Adrenal gland (tissue), 19 donors: ENCODE measurements at places on chromosomes 6 and 20. TPM values are rescaled to one million over a fixed set of nuclear protein-coding genes. Genes with fewer than 3 reads are reported as not detected.
A peak's percentile ranks its signal among the peaks of the same experiment; 100 is the strongest.

- DNase-seq: no peak
Measured at GRCh38 chr6:80250391-80250997, 144.0 kb downstream of the BCKDHB start.

DNA sequence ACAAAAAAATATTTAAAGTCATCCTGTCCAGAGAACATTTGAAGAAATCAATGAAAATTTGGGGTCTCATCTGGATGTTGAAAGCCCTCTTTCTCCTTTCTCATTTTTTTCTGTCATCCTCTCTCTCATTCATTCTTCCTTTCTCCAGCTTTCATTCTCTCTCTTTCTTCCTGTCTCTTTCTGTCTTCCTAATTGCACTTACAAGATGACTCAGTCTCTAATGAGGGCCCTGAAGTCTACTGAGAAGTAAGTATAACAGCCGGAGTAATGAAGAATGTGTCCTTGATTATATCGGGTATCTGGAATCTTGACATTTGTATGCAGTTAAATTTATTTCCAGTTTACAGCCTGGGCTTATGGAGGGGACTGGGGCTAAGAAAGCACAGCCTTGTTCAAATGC, 232.2 kb upstream of the SULF2 start:
- no peak for DNase-seq

GRCh38 chr20:37506152-37506725, 14.8 kb upstream of the NNAT start:
- no peak for DNase-seq

DNA sequence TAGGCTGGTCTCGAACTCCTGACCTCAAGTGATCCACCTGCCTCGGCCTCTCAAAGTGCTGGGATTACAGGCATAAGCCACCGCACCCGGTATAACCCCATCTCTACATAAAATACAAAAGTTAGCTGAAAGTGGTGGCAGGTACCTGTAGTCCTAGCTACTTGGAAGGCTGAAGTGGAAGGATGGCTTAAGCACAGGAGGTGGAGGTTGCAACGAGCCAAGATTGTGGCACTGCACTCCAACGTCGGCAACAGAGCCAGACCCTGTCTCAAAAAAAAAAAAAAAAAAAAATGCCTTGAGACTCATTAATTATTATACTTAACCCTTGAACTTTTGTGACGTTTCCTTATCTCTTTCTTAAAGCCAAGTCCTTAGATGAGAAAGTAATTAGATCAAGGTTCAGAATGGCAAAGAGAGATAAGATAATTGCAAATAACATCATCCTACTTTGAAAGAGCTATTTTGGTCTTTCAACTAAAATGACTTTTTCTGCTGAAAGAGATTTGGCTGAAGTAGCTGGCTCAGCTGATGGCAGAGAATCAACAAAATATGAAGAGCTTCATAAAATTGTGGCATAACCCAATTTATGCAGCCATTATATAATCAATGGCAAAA, 4.7 kb upstream of the SHLD1 start:
- DNase-seq: peak; percentile 60

DNA sequence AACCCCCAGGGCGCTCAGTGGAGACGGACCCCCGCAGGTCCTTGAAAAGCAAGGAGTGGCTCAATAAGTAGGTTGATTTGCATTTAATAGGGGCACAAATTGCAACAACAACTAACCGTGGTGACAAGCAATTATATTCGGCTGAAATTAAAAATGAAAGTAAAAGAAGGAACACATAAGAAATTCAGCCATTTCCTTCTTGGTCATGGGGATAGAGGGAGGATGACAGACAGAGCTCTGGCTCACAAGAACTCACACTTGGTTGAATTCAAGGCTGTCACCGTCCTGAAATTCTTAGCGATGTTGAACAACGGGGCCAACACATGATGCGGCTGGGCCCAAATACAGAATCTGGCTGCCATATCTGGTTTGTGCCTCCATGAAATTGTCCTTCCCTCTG, 129.0 kb downstream of the EDN3 start:
- DNase-seq: no peak

HM13 gene
- 241 TPM for polyA plus RNA-seq

- no peak for DNase-seq
Measured at GRCh38 chr20:29689411-29690225, 1567.8 kb upstream of the DEFB115 start.

GRCh38 chr6:129704708-129705107, 5.3 kb downstream of the ARHGAP18 start:
- no peak for DNase-seq

- no peak for DNase-seq
Measured at GRCh38 chr6:168222115-168223043, 97.2 kb downstream of the DACT2 start.

GRCh38 chr6:165745492-165745891, 82.5 kb upstream of the PDE10A start:
- DNase-seq: no peak

DNA sequence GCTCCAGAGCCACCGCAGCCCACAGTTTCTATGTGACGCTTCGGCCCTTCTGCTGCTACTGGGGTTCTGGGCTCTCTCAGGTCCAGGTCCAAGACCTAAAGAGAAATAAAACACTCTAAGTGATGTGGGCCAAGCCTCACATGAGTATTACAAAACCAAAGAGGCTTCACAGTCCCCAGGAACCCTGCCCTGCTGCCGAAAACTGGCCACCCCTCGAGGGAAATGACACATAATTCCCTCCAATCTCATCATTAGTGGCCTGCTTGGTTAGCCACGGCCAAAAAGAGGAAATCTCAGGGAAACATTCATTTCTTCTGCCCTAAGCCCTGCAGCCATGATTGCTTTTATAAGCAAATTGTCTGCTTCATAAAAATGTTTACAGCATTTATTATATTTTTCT, 32.5 kb downstream of the DLL1 start:
- no peak for DNase-seq

GRCh38 chr6:141264101-141264500, 868.6 kb upstream of the GJE1 start:
- DNase-seq: no peak

DNA sequence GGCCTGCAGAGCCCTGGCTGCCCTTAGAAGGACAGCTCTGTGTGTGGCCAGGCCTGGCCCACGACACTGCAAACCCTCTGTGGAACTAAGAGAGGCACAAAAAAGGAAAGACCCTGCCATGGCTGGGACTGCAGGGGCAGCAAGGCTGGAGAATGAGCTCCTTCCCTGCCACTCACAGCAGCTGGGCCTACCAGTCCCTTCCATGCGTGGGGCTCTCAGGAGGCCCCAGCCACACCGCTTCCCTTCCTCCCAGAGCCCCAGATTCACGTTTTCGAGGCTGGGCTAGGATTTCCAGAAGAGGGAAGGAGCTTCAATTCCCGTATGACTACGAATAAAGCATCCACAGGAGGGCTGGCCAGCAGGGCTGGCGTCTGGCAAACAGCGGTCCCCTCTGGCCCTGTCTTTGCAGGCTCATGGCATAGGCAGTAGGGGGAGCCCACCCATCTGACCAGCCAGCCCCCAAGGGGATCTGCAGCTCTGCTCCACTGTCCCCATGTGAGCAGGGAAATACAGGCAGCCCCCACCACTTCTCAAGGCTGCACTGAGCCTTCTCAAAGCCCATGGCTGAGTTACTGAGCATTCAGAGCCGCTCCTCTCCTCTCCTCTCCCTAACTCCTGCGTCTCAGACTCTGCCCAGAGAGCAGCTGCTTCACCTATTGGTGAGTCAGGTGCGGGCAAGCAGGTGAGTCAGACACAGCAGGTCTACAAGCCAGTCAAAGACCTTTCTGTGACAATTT, 53.1 kb downstream of the NINL start:
- DNase-seq: no peak

IL20RA gene
- 8.1 TPM for polyA plus RNA-seq

DNA sequence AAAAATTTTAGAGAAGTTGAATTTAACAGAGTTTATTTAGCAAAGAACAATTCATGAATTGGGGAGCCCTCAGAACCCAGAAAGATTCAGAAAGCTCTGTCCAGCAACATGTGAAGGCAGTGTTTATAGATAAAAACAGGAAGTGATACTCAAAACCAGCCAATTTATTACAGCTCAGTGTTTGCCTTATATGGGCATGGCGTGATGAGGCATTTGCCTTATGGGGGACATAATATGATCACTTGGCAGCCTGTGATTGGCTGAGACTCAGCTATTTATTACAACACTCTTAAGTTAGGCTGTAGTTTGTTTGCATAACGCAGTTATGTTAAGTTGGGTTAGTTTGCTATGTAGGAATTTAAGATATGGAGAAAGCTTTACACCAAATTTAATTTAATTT, 11.5 kb downstream of the HLA-DPA1 start:
- no peak for DNase-seq

DNA sequence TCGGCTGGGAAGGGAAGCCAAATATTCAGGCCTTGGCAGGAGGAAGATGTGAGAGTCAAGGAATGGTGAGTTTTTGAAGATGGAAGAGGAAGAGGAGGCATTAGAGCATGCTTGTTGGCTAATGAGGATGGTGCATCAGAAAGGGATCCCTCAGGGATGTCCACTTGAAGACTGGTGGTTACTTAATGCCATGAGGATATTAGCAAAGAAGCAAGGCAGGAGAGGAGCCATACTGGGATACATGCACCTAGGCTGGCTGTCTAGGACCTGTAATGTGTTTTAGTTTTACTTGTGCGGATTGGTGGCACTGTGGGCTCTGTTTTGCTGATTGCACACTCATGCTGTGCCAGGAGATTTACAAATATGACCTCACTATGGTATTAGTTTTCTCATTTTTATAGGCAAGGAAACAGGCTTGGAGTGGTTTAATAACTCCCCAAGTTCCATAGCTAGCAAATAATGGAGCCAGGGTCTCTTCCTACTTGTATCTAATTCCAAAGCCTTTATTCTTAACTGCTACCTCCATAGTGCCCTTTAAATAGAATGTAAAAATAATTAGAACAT, 37.8 kb downstream of the NCOA7 start:
- DNase-seq: no peak

DNA sequence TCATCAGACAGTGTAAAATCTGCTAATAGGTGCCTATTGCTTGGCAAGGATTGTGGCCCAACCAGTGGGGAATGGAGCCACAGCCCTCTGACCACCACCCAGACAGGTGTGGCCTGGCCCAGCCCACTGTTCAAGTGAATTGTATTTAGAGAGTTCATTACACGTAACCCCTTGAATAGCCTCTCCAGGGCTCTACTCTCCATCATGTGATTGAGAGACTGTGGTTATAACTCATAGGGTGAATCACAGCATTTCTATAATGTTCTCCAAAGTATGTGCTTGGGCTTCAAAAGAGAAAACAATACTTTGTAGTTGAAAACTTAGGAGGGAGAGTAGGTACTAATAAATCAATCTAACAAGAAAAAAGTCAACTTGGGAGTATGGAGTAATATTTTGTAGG, 38.4 kb downstream of the ALDH8A1 start:
- DNase-seq: no peak
